OCI-LY7 (cell line): ENCODE measurements at places on chromosomes 12 and 14.

DNA sequence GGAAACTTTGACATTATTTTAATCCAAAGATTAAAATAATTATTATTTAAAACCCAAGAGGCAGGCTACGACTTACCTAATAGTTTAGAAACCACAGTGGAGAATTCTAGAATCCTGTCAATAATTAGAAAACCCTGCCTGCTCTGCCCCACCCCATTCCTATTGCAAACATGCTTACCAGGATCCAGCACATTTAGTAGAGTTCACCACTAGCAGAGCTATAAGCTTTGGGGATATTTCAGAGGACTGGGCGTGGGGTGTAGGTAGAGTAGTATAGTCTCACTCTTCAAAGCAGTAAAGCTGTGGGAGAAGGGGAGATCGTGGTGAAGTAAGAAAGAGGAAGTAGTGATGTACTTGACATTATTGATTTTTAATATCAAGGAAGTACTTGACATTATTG lies 100.3 kb downstream of the FIGNL2 start:
- DNase-seq: no peak

DNA sequence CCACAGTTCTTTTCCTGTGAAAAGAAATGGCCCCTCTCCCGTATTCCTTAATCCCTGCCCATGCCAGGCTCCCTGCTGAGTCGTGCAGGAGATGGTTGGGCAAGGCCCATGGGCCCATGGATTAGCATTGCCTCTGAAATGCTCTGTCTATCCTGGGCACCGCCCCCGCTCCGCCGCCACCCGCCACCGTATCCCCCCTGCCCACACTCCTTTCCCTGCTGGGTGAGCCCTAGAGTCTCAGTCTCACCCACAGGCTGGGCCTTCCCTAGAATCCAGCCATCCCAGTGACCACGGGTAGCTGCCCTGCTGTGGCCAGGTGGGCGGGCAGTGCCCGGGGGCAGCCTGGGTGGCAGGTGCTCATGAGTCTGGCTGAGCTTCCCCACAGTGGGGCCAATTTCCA lies 50.6 kb downstream of the TSPAN11 start:
- no peak for DNase-seq

DNA sequence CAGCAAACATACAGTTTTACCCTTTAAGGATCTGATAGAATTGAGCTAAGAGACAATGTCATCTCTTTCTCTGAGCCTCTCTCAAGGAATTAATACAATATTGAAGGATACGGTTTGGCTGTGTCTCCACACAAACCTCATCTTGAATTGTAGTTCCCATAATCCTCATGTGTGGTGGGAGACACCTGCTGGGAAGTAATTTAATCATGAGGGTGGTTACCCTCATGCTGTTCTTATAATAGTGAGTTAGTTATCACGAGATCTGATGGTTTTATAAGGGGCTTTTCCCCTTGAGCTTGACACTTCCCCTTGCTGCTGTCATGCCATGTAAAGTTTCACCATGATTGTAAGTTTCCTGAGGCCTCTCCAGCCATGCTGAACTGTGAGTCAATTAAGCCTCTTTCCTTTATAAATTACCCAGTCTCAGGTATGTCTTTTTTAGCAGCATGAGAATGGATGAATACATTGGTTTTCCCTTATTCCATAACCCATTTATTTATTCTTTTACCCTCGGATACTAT lies 47.6 kb downstream of the TMEM30B start:
- DNase-seq: no peak

DNA sequence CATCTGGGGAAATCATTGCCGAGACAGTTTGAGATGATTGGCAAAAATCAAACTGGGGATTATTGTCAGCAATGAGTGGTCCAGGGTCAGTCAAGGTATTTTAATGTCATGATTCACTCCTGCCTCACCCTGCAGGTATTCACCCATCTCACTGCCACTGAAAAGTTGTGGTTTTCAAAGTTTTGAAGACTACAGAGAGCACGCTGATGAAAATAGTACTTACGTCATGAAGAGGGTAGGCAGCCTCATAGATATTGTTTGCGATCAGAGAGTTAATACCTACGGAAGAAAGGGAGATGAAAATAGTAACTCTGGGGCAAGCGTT lies 138.0 kb downstream of the ANO2 start:
- DNase-seq: no peak

- no peak for DNase-seq
Measured at GRCh38 chr12:67280572-67280971, 11.4 kb downstream of the CAND1 start.

DNA sequence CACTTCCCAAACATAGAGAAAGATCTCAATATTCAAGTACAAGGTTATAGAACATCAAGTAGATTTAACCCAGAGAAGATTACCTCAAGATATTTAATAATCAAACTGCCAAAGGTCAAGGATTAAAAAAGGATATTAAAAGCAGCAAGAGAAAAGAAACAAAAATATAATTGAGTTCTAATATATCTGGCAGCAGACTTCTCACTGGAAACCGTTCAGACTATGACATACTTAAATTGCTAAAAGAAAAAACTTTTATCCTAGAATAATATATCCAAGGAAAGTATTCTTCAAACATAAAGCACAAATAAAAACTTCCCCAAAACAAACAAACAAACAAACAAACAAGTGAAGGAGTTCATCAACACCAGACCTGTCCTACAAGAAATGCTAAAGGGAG lies 92.4 kb downstream of the FSCB start:
- no peak for DNase-seq

- no peak for DNase-seq
Measured at GRCh38 chr14:57707219-57707618, 158.7 kb downstream of the SLC35F4 start.

- no peak for DNase-seq
Measured at GRCh38 chr12:89890161-89890560, 181.5 kb upstream of the ATP2B1 start.

- DNase-seq: no peak
Measured at GRCh38 chr12:1324099-1324498, 270.3 kb downstream of the FBXL14 start.
